ENCODE measurements at places on chromosomes 12 and 14.

GRCh38 chr14:101875727-101876554, 88.4 kb upstream of the DYNC1H1 start:
- DNase-seq = peak; percentile 11

DNA sequence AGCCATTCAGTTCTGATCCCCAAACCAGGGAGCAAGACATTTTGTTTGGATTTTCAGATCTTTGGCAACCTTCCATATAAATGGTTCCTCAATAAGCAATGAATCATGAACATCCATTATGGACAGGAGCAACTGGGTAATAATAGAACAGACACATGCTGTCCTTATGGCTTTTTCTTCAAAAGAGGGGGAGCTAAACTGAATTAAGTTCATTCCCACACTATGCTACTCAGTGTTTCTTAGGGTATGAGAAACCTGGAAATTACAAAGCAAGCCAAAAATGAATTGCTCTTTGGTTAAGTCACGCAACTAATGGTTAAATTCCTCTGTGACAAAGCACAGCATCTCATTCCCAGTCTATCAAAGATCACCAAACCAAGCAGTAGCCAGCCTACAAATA, 51.0 kb downstream of the PTGER2 start:
- peak; percentile 91 for DNase-seq

DNA sequence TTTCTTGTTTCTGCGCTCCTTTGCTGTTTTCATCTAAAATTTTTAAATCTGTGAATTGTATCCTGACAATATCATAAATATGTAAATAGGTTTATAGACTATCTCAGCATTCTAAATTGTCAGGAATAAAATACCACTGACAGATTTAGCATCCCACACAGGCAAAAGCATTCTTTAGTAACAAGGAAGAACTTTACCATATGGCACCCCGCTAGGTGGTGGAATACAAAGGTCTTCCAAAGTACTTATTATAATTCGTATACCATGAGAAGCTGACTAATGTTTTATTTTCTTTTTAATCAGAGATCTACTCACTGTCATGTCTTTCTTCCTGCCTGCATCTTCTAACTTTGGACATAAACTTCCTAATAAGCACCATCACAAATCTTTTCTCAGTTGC, 328.8 kb upstream of the NOVA1 start:
- DNase-seq = no peak

DNA sequence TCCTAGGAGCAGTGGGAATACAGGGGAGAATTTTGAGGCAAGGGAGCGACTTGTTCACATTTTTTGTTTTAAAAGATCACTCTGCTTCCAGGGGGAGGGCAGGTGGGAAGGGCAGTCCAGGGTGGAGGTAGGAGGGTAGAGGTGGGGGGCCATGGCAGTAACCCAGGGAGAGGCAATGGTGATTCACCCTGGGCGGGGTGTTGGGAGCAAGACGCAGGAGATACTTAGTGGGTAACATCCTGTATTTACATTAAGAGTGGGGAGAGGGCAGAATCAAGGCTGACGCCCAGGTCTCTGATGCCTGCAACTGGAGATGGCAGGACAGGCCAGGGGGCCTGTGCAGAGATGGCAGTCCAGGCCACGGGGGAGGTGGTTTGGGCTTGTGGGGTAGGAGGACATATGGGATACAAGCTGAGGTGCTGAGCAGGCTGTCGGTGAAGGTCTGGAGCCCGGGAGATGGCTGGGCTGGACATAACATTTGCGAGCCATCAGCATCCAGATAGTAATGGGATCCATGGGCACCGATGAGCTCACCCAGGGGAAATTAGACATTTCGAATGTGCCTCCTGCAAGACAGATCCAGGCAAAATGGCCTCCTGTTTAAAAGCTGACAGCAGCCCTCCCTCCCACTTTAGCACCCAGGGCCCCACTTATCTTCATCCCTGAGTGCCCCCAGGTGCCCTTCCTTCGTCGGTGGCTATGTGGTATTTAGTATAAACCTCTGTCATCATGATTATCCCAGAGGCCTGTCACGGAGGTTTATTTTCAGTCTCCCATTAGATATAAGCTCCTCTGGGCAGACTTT, 9.3 kb downstream of the EML1 start:
- DNase-seq = no peak

DNA sequence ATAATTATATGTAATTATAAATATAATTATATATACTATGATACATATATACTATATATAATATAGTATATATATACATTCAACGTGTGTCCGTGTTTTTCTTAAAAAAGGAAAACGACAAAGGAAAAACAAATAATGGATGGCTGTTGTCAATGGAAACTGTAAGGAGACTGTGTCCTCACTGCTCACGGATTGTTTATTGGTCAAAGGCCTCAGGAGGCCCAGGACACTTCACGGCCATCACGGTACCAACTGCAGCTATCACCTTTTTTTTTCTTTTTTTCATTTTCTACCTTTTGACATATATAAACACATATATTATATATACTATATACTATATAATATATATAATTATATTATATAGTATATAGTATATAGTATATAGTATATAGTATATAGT, 113.4 kb downstream of the SPTSSA start:
- no peak for DNase-seq

DNA sequence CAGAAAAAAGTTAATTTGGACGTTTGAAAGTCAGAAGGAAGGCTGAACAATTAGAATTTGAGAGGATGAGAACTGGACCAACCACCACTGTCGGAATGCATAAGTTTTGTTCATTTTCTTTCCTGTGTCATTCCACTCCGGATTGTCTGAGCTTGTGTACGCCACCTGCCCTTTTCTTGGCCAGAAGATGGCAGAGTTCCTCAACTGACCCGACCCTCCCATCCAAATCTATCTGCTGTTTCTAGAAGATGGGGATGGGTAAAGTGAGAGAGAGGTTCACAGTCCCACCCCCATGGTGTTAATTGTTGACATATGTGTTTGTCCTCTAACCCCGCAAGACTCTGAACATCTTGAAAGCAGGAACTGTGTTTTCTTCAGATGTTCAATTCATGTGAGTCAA, 388.0 kb downstream of the VRK1 start:
- peak; percentile 41 for DNase-seq

GRCh38 chr12:59396519-59396918, 199.3 kb upstream of the SLC16A7 start:
- no peak for DNase-seq

DNA sequence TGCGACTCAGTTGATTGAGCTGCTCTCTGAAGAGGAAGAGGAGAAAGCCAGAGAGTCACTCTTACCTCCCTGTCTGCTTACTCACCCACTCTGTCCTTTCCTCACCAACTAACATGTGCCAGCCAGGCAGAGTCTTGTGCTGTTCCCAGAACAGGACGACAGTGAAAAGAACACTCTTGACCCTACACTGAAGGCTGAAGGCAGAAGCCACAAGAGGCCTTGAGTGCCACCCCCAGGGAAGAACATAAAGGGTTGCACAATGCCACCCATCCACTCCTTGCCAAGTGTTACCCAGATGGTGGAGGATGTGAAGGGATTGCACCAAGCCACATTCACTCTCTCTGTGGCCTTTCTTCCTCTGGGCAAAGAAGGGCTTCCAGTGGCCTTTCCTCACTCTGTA, 12.8 kb downstream of the ABHD4 start:
- DNase-seq = no peak

DNA sequence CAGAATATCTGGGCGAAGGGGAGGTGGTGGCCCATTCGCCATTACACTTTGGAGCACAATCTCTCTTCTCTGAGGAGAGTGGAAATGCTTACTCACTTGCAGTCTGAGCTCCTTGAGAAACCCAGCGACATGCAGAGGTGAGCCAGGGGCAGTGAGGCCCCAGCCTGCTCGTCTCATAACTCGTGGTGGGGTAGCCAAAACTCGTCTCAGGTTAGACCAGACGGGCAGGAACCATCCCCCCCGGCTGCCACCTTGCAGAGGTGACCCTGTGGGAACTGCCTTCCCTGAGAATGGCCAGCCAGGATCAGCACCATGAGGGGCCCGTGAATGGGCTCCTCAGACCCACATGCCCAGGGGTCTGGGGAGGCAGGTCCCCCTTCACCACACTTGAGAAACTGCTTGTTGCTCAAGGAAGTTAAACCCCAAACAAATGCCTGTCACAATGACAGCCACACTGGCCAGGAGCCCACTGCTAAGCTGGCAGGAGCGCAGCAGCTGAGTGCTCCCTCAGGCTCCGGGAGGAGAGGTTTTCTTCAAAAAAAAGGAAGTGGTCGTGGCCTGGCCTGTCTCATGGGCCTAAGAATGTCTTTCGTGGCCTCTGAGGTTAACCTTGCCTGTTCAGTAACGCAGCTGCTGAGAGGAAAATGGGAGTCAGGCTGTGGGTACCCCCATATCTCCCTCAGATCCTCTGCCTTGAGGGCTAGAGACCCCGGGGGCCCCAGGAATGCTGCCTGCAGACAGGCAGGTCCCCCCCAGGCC, 9.2 kb upstream of the ALDH2 start:
- peak; percentile 32 for DNase-seq

- peak; percentile 1 for DNase-seq
Measured at GRCh38 chr14:21385188-21385904, 1.5 kb upstream of the SUPT16H start.

DNA sequence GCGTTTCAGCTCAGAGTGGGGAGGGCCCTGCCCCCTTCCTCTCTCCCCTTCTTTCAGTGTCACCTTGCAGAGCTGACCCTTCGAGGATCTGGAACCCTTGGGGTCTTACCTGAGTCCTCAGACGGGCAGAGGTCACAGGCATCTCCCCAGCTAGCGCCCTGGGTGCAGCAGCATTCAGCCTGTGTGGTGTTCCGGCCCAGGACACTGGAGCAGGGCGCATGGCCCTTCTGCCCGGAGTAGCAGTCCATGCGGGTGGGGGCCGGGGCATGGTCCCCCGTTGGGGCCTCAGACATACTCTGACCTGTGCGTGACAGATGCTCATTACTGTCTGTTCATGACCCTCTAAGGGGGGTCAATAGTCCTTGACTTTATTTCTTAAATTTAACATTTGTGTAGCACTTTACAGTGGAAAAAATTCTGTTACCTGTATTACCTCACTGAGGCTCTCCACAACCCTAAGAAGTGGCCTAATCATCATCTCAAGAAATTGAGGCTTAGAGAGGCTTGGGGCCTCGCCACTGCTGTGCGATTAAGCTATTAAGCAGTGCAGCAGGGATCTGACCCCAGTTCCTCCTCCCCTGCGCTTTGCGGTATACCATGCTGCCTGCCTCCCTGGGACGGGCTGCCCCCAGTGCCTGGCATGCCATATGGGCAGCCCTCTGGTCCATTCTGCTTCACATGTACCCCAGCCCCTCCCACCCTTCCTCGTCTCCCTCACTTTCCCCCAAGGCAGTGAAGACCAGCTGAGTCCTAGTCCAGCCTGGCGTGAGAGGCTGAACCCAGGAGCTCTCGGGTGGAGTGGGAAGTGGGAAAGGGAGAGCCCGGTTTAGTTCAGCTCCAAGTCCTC, 11.5 kb downstream of the ISCA2 start:
- no peak for DNase-seq

- no peak for DNase-seq
Measured at GRCh38 chr12:12892681-12893141, 1.3 kb downstream of the GPRC5A start.

DNA sequence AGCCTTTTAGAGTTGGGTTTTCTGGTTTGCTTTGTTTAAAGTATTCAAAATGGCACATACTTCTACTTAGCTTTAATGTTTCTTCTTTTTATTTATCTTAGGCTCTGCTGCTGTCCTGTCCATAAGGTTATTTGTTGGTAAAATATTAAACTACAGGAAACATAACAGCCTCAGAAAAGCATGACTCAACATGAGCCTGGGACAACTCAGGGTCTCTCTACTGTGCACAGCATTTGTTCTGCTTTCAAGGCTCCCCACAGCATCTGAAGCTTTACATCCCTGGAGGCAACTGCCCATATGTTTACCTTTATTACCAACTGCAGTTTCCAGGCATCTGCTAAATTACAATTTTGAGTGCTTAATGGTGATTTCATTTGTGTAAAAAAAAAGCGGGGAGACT, 954.2 kb upstream of the FBXO33 start:
- DNase-seq = no peak

DNA sequence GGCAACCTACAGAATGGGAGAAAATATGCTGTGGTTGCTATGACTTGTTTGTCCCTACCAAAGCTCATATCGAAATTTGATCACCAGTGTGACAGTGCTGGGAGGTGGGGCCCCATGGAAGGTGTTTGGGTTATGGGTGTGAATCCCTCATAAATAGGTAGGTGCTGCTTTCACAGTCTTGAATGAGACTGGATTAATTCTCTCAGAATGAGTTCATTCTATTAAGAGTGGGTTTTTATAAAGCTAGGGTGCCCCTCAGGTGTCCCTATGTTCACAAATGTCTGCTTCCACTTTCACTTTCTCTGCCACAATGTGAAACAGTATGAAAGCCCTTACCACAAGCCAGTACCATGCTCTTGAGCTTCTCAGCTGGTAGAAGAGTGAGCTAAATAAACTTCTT, 133.5 kb downstream of the CPNE8 start:
- DNase-seq = no peak

GRCh38 chr12:13196130-13196921, at the start of gene EMP1:
Gene EMP1, plus strand, starts transcription at chr12:13196726. Its CDS starts 14,785 bp downstream, at chr12:13211511.
- DNase-seq = peak; percentile 97

DNA sequence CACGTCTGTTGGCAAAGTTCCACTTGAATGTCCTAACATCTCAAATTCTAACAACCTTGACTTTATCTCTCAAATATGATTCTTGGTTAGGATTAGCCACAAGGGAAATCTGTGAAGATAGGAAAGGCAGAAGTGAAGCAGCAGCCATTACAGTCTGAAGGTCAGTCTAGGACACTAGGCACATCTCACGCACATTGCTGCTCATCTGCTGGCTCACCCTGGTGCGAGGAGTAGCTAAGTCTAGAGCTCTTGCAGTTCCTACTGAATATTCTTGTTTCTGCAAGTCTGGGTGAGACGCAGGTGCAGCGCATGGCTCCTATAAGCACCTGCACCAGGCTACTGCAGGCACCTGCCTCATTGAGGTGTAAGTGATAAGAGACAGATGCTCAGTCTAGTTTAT, 6.4 kb upstream of the SLC25A3 start:
- no peak for DNase-seq

GRCh38 chr12:53062011-53062961, 12.4 kb downstream of the TNS2 start:
- no peak for DNase-seq

DNA sequence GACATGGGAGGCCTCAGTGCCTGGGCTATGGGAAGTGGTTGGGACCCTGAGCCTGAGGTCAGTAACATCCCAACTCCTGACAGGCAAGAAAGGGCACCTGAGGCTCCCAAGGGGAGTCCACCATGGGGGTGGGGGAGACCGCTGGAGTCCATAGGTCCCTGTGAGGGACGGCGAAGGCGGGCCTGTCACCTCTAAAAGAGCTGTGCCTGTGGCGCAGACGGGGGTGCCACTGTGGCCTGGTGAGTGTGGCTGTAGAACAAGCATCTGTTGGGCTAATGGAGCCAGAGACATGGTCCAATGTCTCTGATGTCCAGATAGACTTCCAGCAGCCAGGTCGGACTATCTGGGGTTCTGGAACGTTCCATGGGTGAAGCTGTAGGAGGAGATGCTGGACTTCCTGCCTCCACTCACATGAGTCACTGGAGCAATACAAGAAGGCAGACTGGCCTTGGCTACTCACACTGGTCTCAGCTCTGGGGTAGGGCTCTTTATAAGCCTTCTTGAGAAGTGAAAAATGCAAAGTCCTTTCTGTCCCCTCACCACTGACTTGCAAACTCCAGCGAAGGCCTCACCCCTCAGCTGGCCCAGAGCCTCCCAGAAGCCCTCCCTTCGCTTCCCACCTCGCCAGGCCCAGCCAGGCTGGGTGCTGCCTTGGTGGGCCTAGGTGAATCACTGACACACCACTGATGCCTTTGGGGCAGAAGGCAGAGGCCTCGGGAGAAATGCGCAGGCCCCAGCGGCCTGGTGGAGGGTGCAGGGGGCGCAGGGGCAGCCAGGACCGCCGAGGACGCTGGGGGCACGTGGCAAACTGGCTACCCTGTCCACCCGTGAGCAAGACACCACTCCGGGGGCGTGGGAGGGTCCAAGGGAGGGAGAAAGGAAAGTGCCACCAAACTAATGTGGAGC, 1.1 kb upstream of the TRAF3 start:
- no peak for DNase-seq

Data from tongue (tissue), 3 donors.